Small intestine (tissue), 16 donors: ENCODE measurements at places on chromosomes 6 and 20. TPM values are rescaled to one million over a fixed set of nuclear protein-coding genes. Genes with fewer than 3 reads are reported as not detected.

The SNRNP48 gene
- polyA plus RNA-seq, result 7.3 TPM

The SLC35B3 gene
- polyA plus RNA-seq, result 35.0 TPM

The ALDH5A1 gene
- 2.2 TPM for polyA plus RNA-seq

The SIRPD gene
- polyA plus RNA-seq, result 1.2 TPM

The L3MBTL1 gene
- 2.7 TPM for polyA plus RNA-seq

The ALDH8A1 gene
- 1.1 TPM for polyA plus RNA-seq

The KIF25 gene
- polyA plus RNA-seq, result 0.66 TPM

The AKAP7 gene
- polyA plus RNA-seq, result 31.8 TPM

The TRMT6 gene
- polyA plus RNA-seq, result 10.3 TPM

The CBFA2T2 gene
- polyA plus RNA-seq, result 8.5 TPM

The GNAS-AS1 gene
- 0.38 TPM for polyA plus RNA-seq

The PTCHD4 gene
- polyA plus RNA-seq, result not detected

The NOTCH4 gene
- 1.1 TPM for polyA plus RNA-seq

The XPO5 gene
- 6.5 TPM for polyA plus RNA-seq

The ELOVL4 gene
- 1.6 TPM for polyA plus RNA-seq

The C20orf96 gene
- polyA plus RNA-seq, result 3.5 TPM

The ZFP57 gene
- not detected for polyA plus RNA-seq

The EGFL8 gene
- 14.1 TPM for polyA plus RNA-seq

The VGLL2 gene
- not detected for polyA plus RNA-seq

The TFAP2A gene
- polyA plus RNA-seq, result 0.58 TPM

The SLC26A8 gene
- 0.16 TPM for polyA plus RNA-seq

The HLA-DMA gene
- 60.4 TPM for polyA plus RNA-seq

The GRIK2 gene
- not detected for polyA plus RNA-seq

The CUTA gene
- polyA plus RNA-seq, result 255 TPM

The FKBP1C gene
- 1.3 TPM for polyA plus RNA-seq

The CTNNBL1 gene
- polyA plus RNA-seq, result 55.5 TPM

The ISM1 gene
- 0.45 TPM for polyA plus RNA-seq

The PRPH2 gene
- not detected for polyA plus RNA-seq

The TMEM217 gene
- polyA plus RNA-seq, result 0.38 TPM

The ERVFRD-1 gene
- polyA plus RNA-seq, result not detected

The FOXQ1 gene
- 0.54 TPM for polyA plus RNA-seq

The HLA-DQB1 gene
- polyA plus RNA-seq, result 88.1 TPM

The FITM2 gene
- 2.0 TPM for polyA plus RNA-seq

The SLC16A10 gene
- polyA plus RNA-seq, result 24.1 TPM
